ENCODE measurements at places on chromosomes 2 and 18.

- 0 out of 2 replicates have a peak overlapping the region, but pooled peaks have one; percentile 14 for H3K27ac ChIP-seq
- peak; percentile 93 for DNase-seq
- H3K4me3 ChIP-seq: no peak overlapping the region
Measured at GRCh38 chr2:9638532-9638931, 7.7 kb upstream of the YWHAQ start.

GRCh38 chr2:146532509-146533147 is 1312.2 kb upstream of the ACVR2A start:
- H3K27ac ChIP-seq: no peak overlapping the region
- H3K4me3 ChIP-seq: no peak overlapping the region
- H3K27me3 ChIP-seq: no peaks in the 10 kb centered on the region
- H3K4me1 ChIP-seq: no peaks in the 10 kb centered on the region

GRCh38 chr2:608711-609110 is 68.5 kb downstream of the TMEM18 start:
- DNase-seq: no peak
- no peak overlapping the region for H3K4me3 ChIP-seq
- no peak overlapping the region for H3K27ac ChIP-seq
- H3K4me1 ChIP-seq: no peaks in the 10 kb centered on the region

GRCh38 chr2:53315149-53315548 is 452.5 kb upstream of the CHAC2 start:
- H3K36me3 ChIP-seq: no peaks in the 10 kb centered on the region
- H3K27ac ChIP-seq: no peak overlapping the region
- no peaks in the 10 kb centered on the region for H3K4me1 ChIP-seq
- no peak for DNase-seq

GRCh38 chr2:143001501-143001900 is 124.0 kb downstream of the KYNU start:
- no peak overlapping the region for H3K4me3 ChIP-seq
- no peak for DNase-seq
- H3K27ac ChIP-seq: no peak overlapping the region
- no peaks in the 10 kb centered on the region for H3K27me3 ChIP-seq

GRCh38 chr18:79534356-79534755 is 138.6 kb downstream of the NFATC1 start:
- H3K27me3 ChIP-seq: peaks cover 5% of the 10 kb centered on the region
- H3K36me3 ChIP-seq: no peaks in the 10 kb centered on the region
- H3K4me3 ChIP-seq: no peak overlapping the region
- no peaks in the 10 kb centered on the region for H3K4me1 ChIP-seq
- H3K27ac ChIP-seq: no peak overlapping the region

GRCh38 chr2:127640082-127641072 is 5.6 kb upstream of the GPR17 start:
- DNase-seq: no peak
- no peak overlapping the region for H3K4me3 ChIP-seq
- H3K4me1 ChIP-seq: peaks cover 20% of the 10 kb centered on the region
- H3K27me3 ChIP-seq: no peaks in the 10 kb centered on the region
- H3K27ac ChIP-seq: no peak overlapping the region

DNA sequence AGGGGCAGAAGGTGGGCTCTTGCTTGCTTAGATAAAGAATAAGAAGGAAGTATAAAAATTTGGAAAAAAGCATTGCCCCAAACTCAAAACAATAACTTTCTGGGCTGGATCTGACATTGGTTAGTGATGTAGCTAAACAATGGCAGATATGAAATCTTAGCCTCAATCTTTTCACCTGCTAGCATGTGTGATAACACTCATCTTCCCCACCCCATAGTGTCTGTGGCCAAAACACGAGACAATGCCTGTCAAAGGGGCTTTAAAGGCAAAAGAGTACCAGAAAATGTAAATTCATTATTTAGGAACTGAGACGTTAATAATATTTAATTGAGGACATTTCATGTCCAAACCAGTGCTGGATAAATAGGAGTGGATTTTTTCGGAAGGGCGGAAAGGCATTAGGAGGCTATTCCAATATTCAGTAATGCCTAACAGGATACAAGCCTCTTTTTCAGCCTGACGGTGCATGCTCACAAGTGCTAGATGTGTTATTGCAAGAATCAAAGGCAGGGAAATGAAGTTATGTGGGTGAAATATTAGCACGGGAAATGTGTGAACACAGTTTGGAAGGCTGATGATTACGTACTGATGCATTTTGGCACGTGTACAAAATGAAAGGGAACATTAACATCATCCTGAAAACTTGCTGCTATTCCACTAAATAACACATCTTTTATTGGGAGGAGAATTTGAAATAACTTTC is 395.7 kb downstream of the GALR1 start:
- no peak overlapping the region for H3K27ac ChIP-seq
- no peaks in the 10 kb centered on the region for H3K27me3 ChIP-seq
- no peaks in the 10 kb centered on the region for H3K4me1 ChIP-seq
- DNase-seq: no peak
- H3K36me3 ChIP-seq: no peaks in the 10 kb centered on the region

DNA sequence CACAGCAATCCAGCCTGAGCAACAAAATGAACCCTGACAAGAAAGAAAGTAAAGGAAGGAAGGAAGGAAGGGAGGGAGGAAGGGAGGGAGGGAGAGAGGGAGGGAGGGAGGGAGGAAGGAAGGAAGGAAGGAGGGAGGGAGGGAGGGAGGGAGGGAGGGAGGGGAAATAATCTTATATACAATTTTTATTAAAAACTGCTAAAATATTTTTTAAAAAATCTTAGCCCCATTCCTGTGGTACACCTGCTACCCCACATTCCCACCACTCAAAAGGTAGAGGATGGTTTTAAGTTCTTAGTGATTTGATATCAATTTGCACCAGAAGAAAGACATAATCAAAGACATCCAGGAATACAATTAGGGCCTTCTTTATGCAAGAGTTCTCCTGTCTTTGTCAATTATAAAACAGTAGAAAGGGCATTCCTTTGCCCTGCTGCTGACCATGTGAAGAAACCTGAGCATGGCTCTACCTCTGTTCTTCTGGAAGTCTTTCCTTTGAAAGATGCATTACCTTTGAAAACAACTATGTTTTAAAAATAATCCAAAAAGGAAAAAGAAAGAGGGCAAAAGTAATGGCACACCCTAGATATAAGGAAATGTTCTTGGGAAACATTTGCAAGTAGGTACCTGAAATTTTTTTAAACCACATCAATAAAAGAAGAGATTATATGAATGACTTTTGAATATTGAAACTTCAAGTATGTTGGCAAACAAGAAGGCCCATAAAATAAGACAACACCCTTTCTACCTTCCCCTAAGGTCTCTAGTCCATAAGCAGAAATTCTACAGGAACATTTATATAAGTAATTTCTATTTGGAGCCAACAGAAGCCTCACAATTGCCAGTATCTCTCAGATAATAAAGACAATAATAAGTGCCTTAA is 33.7 kb upstream of the ACVR2A start:
- no peak overlapping the region for H3K4me3 ChIP-seq
- no peaks in the 10 kb centered on the region for H3K27me3 ChIP-seq
- H3K4me1 ChIP-seq: no peaks in the 10 kb centered on the region
- H3K36me3 ChIP-seq: no peaks in the 10 kb centered on the region
- no peak overlapping the region for H3K27ac ChIP-seq

DNA sequence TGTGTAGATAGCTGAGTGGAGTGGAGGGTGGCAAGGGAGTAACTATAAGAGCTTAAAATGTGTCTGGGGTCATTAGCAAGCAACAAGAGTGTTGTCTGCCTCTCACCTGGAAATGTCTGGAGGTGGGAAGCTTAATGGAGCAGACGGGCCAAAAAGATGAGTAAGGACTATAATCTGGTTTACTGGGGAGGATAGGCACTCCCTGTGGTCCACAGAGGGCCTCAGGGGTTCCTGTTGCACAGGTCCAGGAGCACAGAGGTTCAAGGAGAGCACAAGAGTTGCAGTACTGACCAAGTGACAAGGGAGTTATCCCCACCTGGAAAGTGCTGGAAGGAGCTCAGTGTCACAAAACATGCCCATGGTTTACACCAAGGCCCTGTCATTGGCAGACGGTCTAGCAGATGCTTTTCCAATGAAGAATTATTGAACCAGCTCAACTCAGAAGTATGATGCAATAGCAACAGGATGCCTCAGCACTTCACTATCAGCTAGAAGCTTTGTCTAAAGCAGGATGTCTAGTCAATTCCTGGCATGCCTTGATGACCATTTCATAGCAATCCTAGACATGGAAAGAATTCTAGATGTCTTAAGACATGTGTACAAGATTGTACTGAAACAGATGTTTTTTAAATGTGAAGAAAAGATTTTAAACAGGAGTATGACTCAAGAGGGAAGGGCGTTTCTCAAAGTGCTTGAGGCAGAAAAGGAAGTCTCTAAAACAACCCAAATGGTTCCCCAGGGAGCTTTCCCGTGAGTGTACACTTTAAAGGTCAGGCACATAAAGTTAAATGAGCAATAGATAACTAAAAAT is 62.9 kb upstream of the SERPINE2 start:
- DNase-seq: peak; percentile 52
- H3K27me3 ChIP-seq: no peaks in the 10 kb centered on the region
- H3K27ac ChIP-seq: peak overlapping the region; percentile 29
- H3K36me3 ChIP-seq: no peaks in the 10 kb centered on the region
- H3K4me1 ChIP-seq: peaks cover 16% of the 10 kb centered on the region

- no peaks in the 10 kb centered on the region for H3K4me1 ChIP-seq
- H3K27me3 ChIP-seq: no peaks in the 10 kb centered on the region
- no peaks in the 10 kb centered on the region for H3K36me3 ChIP-seq
- H3K27ac ChIP-seq: no peak overlapping the region
Measured at GRCh38 chr2:3636586-3637310, 21.3 kb upstream of the ALLC start.

DNA sequence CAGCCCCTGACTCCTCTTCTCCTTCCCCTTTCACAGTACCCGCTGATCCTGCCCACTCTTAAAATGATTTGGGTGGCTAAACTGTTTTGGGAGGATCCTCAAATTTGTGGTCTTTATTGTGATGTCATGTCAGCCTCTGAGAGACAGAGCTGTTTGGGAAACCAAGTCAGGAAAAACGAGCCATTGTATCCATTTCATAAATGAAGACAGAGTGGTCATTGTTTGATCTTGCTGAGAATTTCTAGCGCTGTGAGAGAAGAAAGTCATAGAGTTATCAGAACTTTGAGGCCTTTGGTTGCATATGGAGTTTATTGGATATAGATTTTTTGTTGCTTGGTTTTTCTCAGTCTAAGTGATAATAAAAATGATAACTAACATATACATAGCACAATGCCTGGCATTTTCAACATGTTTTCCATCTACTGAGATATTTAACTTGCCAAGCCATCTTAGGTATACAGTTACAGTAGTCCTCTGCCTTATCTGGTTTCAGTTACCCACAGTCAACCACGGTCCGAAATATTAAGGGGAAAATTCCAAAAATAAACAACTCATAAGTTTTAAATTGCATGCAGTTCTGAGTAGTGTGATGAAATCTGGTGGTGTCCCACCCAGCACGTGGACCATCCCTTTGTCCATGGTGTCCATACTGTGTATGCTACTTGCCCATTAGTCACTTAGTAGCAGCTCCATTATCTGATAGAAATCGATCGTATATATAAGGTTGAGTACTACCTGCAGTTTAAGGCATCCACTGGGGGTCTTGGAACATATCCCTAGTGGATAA is 105.0 kb upstream of the RASGRP3 start:
- 0 out of 2 replicates have a peak, but pooled peaks cover 5% of the 10 kb centered on the region for H3K4me1 ChIP-seq
- DNase-seq: no peak
- no peaks in the 10 kb centered on the region for H3K27me3 ChIP-seq

GRCh38 chr2:11527001-11527400 is 6.8 kb upstream of the GREB1 start:
- H3K27me3 ChIP-seq: peaks cover 8% of the 10 kb centered on the region
- no peak for DNase-seq
- peaks cover 1% of the 10 kb centered on the region for H3K4me1 ChIP-seq

DNA sequence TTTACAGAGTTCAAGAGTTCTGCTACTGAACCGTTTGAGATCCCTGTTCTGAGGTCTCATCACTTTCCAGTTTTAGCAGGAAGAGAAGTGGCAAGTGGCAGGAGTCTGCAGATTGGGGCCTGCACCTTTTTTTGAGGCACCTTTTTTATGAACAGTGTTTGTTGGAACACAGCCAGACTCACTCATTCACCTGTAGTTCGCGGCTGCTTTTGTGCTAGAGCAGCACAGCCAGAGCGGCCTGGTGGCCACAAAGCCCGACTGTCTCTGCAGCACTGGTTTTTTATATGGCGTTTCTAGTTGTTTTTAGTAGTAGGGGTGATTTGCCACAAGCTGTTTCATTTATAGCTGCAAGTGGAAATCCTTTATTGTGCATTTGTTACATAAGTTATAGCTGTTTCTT is 8.6 kb downstream of the ACP1 start:
- peaks cover 68% of the 10 kb centered on the region for H3K36me3 ChIP-seq
- no peak for DNase-seq
- no peaks in the 10 kb centered on the region for H3K4me1 ChIP-seq
- no peaks in the 10 kb centered on the region for H3K27me3 ChIP-seq
- H3K27ac ChIP-seq: no peak overlapping the region
- no peak overlapping the region for H3K4me3 ChIP-seq

DNA sequence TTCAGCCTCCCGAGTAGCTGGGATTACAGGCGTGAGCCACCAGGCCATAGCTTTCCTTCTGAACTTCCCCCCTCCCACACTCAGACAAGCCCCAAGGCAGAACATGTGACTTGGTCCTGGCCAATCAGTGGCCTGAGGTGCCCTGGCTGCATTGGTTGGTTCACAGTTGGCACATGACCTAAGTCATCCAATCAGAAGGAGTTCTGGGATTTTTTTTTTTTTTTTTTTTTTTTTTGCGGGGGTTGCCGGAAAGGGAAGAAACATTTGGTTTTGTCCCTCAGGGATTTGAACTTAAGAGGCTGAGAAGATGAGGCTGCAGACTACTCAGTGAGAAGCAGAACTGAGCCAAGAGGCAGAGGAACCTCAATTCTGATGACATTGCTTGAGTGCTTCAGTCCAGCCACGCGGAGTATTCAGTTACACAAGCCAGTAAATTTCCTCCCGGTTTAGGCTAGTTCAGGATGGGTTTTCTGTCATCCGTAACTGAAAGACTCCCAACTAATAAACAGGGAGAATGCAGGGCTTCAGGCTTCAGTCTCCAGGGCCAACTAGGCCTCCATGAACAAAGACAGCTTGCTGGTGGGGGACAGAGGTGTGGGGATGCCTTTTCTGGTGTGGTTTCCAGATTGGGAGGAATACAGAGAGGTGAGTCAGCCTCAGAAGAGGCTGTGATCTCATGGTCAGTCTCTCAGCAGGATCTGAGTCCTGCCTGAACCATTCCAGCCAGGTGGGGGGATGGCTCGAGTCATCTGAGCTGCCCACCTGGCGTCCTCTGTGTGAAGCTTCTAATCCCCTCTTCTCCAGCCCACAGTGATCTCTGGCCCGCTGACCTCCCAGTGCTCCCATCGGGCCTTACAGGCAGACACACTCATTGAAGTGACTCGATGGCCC is 9.2 kb downstream of the PTMA start:
- no peak overlapping the region for H3K4me3 ChIP-seq
- no peak for DNase-seq
- H3K27me3 ChIP-seq: no peaks in the 10 kb centered on the region
- no peak overlapping the region for H3K27ac ChIP-seq
- peaks cover 43% of the 10 kb centered on the region for H3K4me1 ChIP-seq

GRCh38 chr2:60882971-60883753 is 1.8 kb downstream of the REL start:
- peak overlapping the region; percentile 91 for H3K27ac ChIP-seq
- peaks cover 12% of the 10 kb centered on the region for H3K4me1 ChIP-seq
- H3K4me3 ChIP-seq: peak overlapping the region; percentile 90
- peaks cover 6% of the 10 kb centered on the region for H3K36me3 ChIP-seq
- no peaks in the 10 kb centered on the region for H3K27me3 ChIP-seq

GRCh38 chr18:38611036-38611964 is 1045.7 kb upstream of the CELF4 start:
- H3K27me3 ChIP-seq: no peaks in the 10 kb centered on the region
- no peaks in the 10 kb centered on the region for H3K36me3 ChIP-seq
- no peak overlapping the region for H3K27ac ChIP-seq
- no peak overlapping the region for H3K4me3 ChIP-seq

Data from SJSA1 (cell line).